ENCODE measurements at places on chromosomes 5 and 9.

- no peak for DNase-seq
Observed at GRCh38 chr9:118976160-118976559, 393.1 kb downstream of the BRINP1 start.

DNA sequence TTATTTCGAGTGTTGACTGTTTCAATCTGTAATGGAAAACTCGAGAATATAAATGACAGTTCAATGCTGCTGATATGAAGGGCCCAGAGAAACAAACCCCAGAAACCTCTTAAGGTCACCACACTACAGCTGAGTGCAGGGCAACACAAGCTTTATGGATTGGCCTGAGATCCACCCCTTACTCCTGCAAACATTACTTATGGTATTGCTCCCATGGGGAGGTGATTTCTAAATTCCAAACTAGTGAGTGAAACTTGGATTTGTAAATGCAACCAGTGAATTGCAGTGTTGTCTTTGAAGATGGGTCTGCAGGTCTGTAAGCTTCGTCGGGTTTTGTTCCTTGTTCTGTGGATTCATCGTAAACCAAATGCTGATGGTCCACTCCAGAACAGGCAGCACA is 85.4 kb downstream of the NTRK2 start:
- no peak for DNase-seq

DNA sequence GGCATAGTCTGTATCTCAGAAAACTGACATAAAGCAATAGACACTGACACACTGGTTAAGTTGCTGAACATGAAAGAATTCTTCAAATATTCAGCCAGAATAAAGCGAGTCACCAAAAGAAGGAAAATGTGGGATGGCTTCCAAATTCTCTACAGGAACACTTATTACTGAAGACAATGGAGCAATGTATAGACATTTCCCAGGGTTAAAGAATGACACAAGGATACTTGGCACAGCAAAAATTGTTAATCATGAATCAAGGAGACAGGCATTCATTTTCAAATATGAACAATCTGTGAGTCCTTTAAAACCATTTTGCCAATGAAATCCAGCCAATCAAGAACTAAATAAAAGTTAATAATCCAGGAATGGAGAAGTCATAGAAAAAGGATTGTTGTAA is 92.5 kb downstream of the MTX3 start:
- no peak for DNase-seq

- no peak for DNase-seq
Observed at GRCh38 chr5:127324756-127325155, 34.2 kb downstream of the MEGF10 start.

- DNase-seq: no peak
Observed at GRCh38 chr9:92266486-92266885, 27.0 kb downstream of the IARS1 start.

GRCh38 chr5:305459-305858 is 16.1 kb upstream of the AHRR start:
- DNase-seq: no peak

- no peak for DNase-seq
Observed at GRCh38 chr5:96297867-96298266, 135.2 kb downstream of the PCSK1 start.

DNA sequence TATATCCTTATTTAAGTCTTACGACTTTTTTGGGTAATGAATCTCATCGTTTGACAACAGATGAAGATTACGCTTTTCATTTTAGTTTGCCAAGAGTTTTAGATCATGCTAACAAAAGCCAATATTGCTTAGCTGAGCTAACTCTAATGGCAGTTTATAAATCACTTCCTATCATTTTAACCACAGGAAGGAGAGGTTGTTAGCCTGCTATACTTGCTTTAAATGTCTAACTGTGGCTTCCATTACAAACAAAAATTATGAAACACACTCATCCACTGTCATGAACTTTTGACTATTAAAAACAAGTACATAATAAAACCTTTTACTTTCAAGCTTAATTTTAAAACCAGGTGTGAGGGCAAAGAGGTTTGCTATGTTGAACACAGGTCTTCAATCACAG is 53.7 kb upstream of the ANKH start:
- DNase-seq: no peak

- DNase-seq: no peak
Observed at GRCh38 chr5:144103611-144104485, 66.6 kb downstream of the YIPF5 start.

DNA sequence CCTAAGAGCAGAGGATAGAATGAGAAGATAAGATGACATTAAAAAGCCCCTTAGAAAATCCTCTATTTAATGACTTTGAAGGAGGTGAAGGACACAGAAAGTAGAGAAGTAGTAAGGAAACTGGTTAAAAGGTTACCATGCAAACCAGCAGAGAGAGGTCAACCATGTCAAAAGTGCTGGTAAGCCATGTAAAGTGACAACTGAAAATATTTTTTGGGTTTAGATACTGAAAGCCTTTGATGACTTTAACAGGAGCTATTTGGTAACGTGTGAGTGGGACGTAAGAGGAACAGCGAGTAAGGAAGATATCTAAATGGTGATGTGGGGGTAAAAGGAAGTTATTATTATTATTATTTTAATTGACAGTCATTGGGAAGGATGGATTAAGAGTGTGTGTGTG is 56.9 kb downstream of the MACIR start:
- DNase-seq: no peak

DNA sequence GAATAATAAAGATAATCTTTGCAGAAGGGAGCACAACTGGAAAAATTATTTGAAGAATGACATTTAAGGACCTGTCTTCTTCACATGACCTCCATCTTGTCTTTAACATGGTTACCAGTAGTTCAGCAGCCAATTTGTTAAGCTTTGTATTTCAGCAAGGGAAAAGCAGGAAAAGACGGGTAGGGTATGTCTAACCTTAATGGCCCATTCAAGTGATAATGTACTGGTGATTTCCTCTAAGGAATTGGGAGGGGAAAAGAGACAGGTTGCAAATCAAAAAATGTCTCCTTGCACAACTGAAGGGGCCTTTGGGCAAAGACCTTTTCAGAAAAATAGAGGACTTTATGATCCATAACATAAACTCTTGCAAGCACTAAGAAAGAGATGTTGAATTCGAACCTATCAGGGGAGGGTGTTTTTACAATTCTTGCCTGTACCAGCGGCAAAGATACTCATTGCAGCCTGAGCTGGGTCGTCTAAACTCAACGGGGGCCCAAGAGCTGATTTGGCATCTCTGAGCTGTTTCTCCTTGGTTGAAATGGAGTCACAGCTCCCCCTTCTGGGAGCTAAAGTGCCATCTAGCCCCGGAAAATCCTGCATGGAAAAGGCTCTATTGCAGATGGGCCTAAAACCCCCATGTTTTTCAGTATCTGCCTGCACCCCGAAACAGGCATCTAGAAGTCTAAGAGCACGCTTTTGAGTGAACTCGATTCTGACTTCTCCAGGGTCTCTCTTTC is 3.8 kb downstream of the BRINP1 start:
- DNase-seq: peak; percentile 63

DNA sequence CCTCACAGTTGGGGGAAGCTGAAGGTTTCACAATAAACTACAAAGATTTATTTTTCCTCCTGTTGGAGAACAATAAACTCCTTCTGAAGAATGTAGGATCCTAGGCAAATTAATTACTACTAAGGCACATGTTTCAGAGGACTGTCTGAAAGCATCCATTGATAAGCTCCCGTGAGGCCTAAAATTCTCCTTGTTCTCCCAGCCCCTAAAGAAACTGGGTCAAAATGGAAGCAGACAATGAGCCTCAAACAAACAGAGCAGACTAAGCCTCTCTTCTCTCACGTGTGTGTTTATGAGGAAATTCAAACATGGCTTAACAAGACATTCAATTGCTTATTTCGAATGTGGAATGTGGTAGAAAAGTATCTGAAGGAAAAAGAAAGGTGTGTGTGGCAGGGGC is 249.0 kb downstream of the GLIS3 start:
- DNase-seq: no peak

GRCh38 chr5:38237681-38238080 is 20.7 kb upstream of the EGFLAM start:
- DNase-seq: peak; percentile 10

- no peak for DNase-seq
Observed at GRCh38 chr5:77321793-77322394, 111.4 kb downstream of the PDE8B start.

GRCh38 chr5:132103332-132103951 is 29.9 kb downstream of the CSF2 start:
- DNase-seq: no peak

DNA sequence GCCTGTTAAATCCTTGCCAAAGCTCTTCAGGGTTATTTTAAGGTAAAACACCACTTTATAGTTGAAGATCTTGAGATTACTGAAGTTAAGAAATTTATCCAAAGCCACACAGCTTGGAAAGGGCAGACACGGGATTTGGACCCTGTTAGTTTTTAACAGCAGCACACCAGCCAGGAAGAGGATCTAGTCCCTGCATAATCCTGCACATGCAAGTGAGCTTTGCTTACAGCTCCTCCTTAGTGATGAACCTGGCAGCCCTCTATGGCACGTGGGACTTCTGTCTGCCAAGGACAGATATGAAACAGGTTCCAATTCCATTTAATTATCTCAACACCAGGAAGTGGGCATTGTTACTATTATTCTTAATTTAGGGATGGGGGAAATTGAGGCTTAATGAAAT is 108.7 kb downstream of the TRIM32 start:
- no peak for DNase-seq

GRCh38 chr5:120354126-120354525 is 110.0 kb upstream of the PRR16 start:
- no peak for DNase-seq

GRCh38 chr9:121947775-121948174 is 145.3 kb downstream of the TTLL11 start:
- no peak for DNase-seq

GRCh38 chr5:120432861-120433260 is 31.2 kb upstream of the PRR16 start:
- no peak for DNase-seq

DNA sequence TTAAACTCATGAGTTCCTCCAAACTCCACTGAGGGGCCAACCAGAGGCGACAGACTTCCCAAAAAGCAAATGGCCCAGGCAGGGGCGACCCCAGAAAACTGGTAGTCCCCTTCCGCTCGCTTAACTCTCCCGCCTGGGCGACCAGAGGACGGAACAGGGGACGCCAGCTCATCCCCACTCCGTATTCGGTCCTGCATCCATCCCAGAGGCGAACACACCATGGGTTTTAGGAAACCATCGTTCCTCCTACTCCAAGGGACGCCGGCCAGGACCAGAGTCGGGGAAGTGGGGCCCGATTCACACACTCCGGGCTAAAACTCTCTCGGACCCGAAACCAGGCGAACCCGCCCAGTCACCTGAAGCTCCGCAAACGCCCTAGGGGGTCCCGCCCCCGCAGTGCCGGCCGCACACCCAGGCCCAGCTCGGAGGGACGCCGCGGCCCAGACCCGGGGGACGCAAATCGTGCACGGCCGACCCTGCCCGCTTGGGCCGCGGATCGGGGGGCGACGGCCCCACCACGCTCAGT is 478 bp downstream of the TEX10 start:
- no peak for DNase-seq

DNA sequence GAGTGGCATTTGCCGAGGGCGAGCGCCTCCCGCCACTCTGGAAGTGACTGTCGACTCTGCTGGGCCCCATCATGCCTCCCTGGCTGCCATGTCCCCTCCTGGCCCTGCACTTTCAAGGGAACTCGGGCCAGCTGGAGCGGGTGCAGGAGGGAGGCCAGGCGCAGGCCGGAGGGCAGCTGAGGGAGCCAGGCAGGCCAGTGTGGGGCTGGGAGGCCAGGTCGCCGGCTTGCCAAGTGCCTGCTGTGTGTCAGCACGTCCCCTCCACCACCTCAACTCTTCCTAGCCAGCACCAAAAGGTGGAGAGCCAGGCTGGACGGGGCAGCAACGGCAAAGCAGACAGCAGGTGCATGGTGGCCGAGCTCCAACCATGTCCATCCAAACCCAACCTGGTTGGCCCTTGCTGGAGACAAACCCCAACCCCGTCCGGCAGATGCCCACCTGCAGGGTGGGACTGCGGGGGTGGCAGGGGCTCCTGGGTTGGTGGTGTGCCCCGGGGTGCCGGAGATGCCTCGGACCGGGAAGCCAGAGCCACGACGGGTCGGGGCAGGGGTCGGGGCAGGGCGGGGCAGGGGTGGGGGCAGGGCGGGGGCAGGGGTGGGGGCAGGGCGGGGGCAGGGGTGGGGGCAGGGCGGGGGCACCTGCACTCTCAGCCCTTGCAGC is 36.5 kb upstream of the EGFL7 start:
- no peak for DNase-seq

DNA sequence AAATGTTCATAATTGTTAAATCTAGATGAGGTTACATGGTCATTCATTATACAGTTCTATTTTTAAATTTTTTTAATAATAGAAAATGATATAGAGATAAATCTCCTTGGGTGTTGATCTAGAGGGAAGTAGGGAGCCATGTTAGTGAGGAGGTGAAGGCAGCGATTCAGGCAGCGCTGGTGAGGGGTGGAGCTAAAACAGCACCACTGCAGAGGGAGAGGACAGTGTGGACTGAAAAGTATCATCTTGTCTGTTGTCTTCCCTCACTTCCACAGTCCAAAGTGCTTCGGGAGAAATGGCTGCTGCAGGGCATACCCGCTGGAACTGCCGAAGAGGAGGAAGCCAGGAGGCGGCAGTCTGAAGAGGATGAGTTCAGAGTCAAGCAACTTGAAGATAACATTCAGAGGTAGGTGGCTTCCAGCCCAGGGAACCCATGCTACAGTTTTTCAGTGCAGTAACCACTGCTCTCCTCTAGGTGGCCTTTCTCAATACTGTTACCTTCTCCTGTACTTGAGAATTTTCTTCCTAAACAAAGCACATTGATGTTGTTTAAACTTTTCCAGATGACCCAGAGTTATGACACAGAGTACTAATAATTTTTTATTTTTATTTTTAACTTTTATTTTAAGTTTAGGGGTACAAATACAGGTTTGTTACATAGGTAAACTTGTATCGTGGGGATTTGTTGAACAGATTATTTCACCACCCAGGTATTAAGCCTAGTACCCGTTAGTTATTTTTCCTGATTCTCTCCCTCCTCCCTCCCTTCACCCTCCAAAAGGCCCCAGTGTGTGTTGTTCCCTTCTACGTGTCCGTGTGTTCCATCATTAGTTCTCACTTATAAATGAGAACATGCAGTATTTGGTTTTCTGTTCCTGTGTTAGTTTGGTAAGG is 100.5 kb downstream of the PALM2AKAP2 start:
- no peak for DNase-seq

DNA sequence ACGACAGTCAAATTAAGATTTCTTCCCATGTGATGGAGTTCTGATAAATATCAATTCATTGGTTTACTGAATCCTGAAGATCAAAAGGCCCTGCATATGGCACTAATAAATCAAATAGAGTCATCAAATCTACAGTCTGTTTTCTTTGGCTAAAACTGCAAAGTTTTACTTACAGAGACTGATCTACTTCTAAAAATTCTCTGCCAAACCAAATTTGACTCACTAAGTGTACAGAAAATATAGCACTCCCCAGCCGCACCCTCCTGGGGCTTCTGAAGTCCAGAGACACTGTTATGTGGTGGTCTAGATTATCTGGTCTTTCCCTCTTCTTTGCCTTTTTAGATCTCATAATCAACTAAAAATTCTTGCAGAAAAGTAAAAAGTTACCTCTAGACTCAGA is 237.7 kb downstream of the MLLT3 start:
- no peak for DNase-seq

- DNase-seq: no peak
Observed at GRCh38 chr5:26942481-26942880, 95.9 kb downstream of the CDH9 start.

GRCh38 chr5:15137414-15137813 is 265.8 kb upstream of the ANKH start:
- DNase-seq: no peak

GRCh38 chr9:115997923-115998322 is 155.7 kb upstream of the PAPPA start:
- no peak for DNase-seq

Measured in DMS153 (cell line).